ENCODE measurements at places on chromosomes 2 and 18.

GRCh38 chr2:240785424-240786335 is 34.3 kb downstream of the KIF1A start:
- DNase-seq, result no peak

DNA sequence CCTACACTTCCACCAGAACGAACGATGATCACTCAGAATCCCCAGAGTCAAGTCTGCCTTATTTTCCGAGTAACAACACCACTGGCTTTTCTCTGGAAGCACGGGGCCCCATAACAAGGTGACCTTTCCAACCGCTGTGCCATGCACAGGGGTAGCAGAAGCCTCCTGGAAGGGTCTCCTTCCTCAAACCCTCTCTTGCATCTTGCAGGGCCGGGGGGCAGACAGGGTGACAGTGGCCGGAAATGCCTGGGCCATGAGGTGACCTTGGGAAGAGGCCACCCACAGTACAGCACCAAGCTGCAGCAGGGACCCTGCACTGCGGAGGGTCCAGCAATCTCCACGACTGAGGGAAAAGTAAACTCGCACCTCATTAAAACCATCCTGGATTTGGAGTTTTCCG is 108.5 kb downstream of the PXDN start:
- no peak for DNase-seq

DNA sequence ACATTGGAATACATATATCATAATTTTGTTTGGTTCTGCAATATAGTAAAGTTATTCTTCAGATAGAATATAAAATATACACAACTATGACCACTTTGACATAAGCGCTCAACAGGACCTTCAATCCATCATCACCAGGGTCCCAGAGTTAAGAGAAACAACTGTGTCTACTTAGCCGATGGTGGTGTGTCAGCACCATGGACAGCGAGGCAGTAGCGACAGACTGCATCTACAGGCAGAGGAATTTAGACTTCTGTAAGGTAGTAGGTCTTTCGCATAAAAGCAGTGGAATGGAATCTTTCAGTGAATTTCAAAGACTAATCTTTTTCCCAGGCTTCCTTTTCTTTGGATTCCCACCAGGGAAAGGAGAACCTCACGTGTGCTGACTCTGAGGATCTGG is 20.5 kb upstream of the LRPPRC start:
- peak; percentile 28 for DNase-seq

DNA sequence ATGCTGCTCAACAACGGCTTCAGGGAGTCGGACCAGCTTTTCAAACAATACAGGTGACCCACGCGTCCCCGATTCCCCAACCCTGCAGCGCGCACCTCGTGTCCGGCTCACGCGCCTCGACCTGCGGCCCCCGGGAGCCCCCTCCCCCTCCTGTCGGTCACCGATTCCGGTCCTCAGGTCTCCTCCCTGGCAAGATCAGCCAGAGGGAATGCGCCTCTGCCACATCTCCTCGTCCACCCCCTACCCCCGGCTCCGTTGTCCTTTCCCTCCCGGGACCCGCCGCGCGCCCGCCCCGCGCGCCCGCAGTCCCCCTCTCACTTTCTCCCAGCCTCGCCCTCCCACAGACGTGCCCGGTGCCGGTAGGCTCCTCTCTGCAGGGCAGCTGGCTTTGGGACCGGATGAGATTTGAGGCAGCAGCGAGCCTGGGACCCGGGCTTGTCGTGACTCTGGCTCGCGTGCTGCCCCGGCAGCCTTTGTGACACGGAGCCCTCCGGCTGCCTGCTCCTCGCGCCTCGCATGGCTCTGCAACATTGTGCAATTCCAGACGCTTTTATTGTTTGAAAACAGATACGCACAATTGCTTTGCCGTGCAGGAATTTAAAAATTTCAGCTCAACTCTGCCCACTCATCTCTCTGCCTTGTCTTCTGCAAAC is 558 bp downstream of the TTC39C start:
- DNase-seq, result peak; percentile 16

DNA sequence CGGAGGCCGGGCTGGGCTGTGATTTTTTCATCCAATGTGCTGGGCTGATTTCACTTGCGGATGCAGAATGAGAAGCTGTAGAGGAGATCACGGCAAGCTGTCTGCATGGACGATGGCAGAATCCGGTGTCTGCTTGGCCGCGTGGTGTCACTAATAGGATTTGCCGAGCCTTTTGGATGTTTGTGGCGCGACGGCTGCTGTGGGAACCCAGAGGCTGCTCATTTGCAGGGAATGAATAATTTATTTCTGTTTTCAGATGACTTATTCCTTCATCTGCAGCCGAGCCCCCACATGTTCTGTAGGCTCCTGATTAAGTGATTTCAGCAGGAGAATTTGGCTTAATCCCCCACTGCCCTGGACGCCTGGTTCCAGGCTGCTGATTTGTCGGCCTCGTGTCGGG is 62.6 kb downstream of the ODC1 start:
- no peak for DNase-seq

GRCh38 chr2:201795607-201796477 is 10.5 kb upstream of the CDK15 start:
- peak; percentile 80 for DNase-seq

DNA sequence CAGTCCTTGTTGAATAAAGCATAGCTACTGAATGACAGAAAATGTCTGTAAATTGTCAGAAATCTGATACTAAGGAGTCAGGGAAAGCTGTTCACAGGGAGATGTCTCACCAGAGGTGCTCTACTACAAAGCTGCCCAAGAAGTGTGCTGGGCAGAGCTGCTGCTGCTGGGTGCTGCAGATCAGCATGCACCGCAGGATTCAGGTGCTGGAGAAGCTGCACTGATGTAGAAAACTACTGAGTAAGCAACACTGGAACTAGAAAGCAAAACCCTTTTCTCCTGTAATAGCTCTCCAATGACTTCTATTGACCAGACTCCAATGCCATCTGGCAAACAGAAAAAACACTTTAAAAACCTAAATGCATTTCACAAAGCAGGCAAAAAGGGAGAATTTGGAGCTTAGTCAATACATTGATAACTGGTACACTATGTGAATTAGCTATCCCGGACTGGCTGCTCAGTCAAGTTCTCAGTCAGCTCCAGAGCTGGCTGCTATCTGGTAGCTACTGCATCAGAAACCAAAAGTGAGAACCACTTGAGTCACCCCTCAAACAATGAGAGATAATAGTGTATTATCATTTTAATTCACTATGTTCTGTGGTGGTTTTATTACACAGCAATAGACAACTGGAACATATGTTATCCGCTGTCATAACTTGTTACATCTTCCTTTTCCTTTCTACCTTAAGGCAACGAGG is 493.1 kb downstream of the CPS1 start:
- no peak for DNase-seq

DNA sequence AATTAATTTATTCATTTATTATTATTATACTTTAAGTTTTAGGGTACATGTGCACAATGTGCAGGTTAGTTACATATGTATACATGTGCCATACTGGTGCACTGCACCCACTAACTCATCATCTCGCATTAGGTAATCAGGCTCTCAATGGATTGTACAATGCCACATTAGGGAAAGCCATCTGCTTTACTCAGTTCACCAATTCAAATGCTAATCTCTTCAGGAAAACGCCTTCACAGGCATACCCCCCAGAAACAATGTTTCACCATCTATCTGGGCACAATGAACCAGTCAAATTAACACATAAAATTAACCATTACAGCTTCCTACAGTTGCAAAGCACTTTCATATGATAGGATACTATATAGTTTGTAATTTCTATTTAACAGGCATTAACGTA is 84.8 kb upstream of the DNAJC10 start:
- DNase-seq, result no peak

DNA sequence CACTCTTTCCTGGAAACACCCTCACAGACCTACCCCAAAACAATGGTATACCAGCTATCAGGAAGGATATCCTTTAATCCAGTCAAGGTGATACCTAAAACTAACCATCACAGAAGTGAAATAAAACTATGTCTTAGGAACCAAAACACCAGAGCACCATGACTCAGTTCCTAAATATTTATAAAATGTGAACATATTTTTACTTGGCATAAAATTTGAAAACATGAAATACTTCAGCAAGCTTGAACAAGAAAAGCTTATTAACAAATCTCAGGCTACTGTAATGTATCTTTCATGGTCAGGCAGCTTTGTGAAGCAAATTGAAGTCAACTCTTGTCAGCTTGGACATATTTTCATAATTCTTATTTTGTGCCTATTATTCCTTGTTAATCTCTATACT is 440.8 kb upstream of the CDH20 start:
- DNase-seq, result no peak

- no peak for DNase-seq
These were observed 518.2 kb downstream of the NRXN1 start for GRCh38 chr2:50513724-50514123.

DNA sequence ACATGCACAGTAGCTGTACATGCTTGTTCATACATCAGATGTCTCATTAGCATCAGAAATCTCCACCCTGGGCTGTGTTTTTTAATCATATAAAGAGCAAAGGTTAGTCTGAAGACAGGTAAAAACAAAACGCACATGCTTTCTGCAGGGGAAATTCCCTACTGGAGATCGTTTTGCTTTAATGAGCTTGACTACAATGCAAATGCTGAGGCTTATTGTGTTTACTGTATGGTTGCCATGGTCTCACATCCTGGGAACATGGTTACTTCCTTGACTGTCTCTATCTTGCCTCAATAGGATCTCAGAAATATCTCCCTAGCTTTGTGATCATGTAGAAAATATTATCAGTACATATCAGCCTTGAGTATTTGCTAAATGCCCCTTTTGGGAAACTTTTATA is 336.5 kb upstream of the TFPI start:
- no peak for DNase-seq

GRCh38 chr2:96890726-96891385 is 21.0 kb upstream of the SEMA4C start:
- DNase-seq, result no peak

GRCh38 chr2:219177552-219178376 is at the start of gene RETREG2:
TSS of gene RETREG2 (plus strand) at chr2:219178275. CDS start at chr2:219178353, 78 bp downstream.
- peak; percentile 93 for DNase-seq

DNA sequence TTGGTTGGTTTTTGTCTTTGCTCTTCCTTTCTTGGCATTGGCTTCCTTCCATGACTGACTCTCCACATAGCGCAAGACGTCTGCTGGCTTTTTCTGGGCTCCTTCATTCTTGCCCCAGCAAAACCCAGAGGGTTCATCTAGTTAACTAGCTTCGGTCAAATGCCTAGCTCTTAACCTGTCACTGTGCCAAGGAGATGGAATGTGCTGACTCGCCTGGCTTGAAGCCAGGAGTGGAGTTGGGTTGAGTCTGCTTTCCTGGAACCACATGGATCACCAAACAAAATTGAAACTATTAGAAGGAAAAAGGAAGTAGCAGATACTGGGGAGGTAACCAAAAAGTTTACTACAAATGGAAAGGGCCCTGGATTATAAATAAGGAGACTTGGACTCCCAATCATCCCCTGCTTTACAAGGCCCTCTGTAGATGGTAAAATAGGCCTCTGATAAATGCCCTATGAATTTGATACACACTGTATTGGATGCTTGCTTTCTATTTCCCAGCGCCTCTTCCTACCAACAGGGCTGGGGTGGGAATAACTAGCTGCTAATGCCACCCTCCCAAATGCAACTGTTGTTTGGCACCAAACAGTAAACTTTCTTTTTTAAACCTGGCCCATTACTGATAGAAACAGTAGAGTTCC is 11.3 kb downstream of the MALT1 start:
- DNase-seq, result no peak

DNA sequence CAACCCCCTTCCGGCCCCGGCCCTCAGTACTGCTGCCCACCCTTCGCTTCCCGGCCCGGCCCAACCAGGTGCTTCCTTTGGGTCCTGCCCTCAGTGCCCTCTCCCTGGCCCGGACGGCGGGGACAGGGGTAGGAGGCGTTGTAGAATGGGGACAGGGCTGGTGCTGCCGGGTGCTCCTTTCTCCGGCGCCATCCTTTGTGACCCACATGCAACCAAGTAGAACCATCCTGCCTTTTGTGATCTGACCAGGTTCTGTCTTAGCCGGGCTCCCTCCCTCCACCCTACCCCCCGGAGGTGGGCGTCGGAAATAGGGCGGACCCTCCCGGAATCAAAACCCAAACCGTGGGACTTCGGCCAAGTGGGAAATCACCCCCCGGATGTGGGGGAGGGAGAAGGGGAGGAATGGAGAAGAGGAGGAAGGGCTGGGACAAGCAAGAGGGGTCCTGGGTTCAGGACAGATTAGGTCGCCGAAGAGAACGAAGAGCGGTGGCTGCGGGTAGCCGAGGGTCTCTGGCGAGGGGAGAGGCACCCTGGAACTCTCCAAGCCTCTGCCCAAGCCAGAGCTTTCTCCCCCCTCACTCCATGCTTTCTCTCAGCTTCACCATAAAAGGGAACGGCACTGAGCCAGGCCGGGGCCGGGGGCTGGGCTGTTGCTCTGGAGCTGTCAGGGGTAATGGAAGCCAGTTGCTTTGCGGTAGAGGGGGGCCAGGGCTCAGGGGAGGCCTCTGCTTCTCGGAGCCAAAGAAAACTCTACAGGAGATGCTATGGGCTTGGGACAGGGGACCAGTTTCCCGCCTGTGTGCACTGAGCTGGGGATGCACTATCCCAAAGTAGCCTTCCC is 756 bp upstream of the OST4 start:
- DNase-seq, result no peak

GRCh38 chr2:56647997-56648396 is 464.2 kb downstream of the CCDC85A start:
- no peak for DNase-seq

- DNase-seq, result no peak
These were observed 5.7 kb downstream of the FAM237A start for GRCh38 chr2:206647985-206648384.

- DNase-seq, result no peak
These were observed 133.7 kb upstream of the ZFP36L2 start for GRCh38 chr2:43360137-43360536.

DNA sequence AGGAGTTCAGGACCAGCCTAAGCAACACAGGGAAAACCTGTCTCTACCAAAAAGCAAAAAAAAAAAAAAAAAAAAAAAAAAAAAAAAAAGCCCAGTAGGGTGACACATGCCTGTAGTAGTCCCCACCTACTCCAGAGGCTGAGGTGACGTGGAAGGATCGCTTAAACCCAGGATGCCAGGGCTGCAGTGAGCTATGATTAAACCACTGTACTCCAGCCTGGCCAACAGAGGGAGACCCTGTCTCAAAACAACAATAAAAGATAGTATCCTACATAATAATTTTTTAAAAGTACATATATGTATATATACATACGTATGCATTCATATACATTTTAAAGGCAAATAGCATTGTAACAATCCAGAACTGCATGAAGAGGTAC is 51.7 kb downstream of the SOS1 start:
- no peak for DNase-seq

GRCh38 chr2:217208867-217209266 is 349.0 kb upstream of the TNP1 start:
- DNase-seq, result no peak

GRCh38 chr2:128498589-128498988 is 179.9 kb upstream of the HS6ST1 start:
- no peak for DNase-seq

- no peak for DNase-seq
These were observed 1.4 kb downstream of the WDCP start for GRCh38 chr2:24045511-24046508.

GRCh38 chr2:2702385-2702784 is 371.3 kb upstream of the MYT1L start:
- DNase-seq, result no peak

GRCh38 chr2:172083628-172084394 is 1.5 kb upstream of the DLX1 start:
- no peak for DNase-seq

GRCh38 chr2:102346381-102347130 is 9.0 kb upstream of the IL18R1 start:
- DNase-seq, result no peak

All from COLO829 (cell line).